ENCODE measurements at places on chromosomes 7 and 10.

DNA sequence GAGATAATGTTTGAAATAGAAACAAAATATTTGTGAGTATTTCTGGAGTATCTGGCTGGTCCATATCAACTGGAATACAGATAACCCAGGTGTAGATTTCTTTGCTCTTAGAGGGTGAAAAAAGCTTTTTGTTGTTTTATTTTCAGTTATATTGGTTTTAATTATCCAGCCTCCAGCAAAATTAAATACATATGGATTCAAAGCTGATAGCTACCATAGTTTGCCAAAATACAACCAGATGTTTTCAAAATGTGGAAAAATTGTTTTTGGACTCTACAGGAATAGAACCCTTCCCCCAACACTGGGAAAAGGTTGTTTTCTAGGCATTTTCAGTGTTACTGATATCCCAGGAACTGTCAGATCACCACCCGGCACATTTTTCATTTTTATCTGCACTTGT lies 30.1 kb downstream of the LRRC17 start:
- DNase-seq: no peak

DNA sequence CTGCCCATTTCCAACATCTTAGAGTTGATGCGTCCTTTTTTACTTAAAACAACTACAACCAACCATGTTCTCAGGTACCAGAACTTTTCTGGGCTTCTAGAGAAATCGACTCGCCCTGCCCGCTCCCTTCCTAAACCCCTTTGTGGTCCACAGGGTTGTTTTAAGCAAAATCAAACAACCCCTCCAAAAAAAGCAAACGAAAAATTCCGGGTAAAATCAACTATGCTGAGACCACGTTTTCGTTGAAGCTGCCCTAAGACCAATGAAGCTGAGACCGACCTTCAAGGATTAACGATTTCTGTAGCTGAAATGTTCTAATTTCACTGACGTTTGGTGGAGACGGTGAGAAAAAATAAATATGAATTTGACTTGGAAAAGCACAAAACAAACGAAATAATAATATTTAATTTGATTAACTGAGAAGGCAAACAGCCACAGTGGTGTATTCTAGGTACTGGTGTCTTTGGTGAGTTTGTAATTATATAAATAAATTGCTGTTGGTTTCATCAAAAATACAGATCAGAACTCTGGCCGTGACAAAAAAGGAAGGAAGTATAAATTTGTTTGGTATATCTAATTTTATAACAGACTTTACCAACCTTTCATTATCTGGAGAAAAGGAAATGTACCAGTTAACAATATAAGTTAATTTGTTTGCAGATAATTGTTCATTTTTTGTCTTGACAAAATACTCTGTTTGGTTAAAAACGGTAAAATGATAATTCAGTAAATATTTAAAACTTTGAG lies 4.7 kb upstream of the IGF2BP3 start:
- DNase-seq: no peak

- no peak for DNase-seq
Observed at GRCh38 chr7:135650831-135651573, 11.3 kb upstream of the STMP1 start.

- no peak for DNase-seq
Observed at GRCh38 chr10:11081408-11081807, 63.7 kb downstream of the CELF2 start.

- DNase-seq: no peak
Observed at GRCh38 chr7:19117091-19117869, at the start of gene TWIST1. Gene TWIST1 (minus strand): TSS chr7:19117636. CDS start chr7:19117321, 315 bp downstream.

- DNase-seq: no peak
Observed at GRCh38 chr10:78972160-78972946, 96.4 kb upstream of the ZMIZ1 start.

- no peak for DNase-seq
Observed at GRCh38 chr7:68434857-68435256, 1163.4 kb upstream of the AUTS2 start.

GRCh38 chr10:66928776-66929175 lies 2.9 kb downstream of the LRRTM3 start:
- DNase-seq: no peak

DNA sequence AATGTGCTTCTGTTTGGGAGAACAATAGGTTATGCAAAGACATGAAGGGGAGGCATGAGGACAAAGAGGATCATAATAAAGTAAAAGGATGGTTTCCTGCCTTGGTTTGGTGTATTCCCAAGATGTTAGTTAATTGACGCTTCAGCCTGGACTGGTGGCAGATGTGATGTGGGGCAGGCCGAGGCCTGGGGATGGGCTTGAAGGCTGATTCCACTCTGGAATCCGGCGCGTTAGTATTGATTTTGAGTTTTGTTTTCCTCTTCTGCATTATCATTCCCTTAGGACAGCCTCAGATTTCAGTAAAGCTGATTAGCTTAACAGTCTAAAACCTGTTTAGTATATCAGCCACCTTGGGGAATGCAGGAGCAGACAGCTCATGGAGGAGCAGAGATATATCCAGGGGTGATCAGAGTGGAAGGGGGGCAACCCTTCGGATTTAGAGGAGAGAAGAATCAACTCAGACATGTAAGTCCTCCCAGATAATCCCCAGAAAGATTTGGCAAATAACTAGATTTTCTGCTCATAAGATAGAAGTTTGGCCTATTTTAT lies 159.8 kb upstream of the MTPN start:
- DNase-seq: no peak

DNA sequence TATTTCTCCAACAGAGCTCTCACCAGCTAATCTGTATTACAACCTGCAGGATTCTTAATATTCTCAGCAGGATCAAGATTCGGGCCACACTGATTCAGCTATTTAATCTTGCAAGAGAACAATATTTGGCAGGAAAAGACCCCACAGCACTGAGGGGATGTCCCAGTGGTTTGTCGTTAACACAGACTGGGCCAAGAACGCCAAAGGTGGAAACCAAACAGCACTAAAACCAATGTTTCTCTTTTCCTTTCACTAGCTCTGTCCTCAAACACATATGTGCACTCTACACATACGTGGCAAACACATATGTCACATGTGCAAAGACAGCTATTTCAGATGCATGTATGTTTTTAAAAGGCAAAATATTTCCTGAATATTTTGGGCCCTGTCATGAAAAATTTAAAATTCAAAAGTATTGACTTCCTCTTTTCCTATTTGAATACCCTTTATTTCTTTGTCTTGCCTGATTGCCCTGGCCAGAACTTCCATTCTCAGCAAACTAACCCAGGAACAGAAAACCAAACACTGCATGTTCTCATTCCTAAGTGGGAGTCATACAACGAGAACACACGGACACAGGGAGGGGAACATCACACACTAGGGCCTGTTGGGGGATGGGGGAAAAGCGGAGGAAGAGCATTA lies 51.7 kb upstream of the NEBL start:
- DNase-seq: no peak

DNA sequence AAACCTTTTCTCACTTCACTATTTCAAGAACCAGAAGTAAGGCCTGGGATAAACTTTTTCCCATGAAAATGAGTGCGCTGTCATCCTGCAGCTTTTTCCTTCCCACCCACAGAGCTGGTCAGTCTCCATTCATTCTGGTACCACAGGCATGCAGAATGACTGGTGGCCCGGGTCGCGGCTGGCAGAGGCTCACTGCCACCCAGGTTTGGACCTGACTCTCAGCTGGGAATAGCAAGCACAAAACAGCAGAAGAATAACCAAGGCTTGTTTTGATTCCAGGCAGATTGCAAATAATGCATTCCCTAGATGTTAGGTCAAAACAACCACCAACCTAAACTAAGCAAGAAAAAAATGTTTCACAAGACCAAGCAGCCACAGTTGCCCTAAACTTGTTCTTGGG lies 190.5 kb upstream of the NRP1 start:
- no peak for DNase-seq

- DNase-seq: no peak
Observed at GRCh38 chr10:86545101-86545500, 23.5 kb upstream of the WAPL start.

- DNase-seq: no peak
Observed at GRCh38 chr10:5659702-5660528, 6.5 kb downstream of the ASB13 start.

GRCh38 chr7:122748195-122748594 lies 45.5 kb upstream of the RNF148 start:
- DNase-seq: no peak

GRCh38 chr10:104527013-104527412 lies 114.1 kb upstream of the SORCS3 start:
- DNase-seq: no peak

DNA sequence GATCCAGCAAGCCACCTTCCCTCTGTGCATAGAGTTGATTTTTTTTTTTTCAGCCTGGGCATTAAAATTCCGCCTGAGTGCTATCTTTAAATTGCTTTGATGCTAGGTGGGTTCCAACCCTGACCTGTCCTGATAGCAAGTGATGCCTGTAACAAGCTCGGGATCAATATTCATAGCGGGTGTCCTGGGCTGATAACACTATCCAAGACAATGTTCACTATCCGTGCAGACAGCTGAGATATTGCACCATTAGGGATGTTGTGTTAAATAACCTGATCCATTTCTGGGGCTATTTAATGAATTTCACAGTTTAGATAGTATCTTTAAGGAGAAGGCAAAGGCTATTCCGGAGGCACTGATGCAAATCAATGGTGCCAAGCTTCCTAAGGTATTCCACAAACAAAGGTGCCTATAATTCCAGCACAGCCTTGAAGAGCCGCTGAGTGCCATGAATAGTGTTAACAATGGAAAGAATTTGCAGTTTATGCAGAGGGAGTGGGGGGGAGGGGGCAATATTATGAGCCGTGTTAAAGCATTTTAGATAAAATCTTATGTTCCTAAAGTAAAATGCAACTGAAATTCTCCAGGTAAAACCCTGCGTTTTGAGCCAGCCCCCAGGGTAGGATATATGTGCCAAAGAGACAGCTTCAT lies 4.2 kb upstream of the NKX1-2 start:
- DNase-seq: no peak

- DNase-seq: no peak
Observed at GRCh38 chr10:44983895-44984278, 5.3 kb upstream of the DEPP1 start.

GRCh38 chr10:45353186-45353585 lies 20.8 kb upstream of the ALOX5 start:
- DNase-seq: no peak

- peak; percentile 9 for DNase-seq
Observed at GRCh38 chr7:24227068-24227467, 56.9 kb upstream of the NPY start.

DNA sequence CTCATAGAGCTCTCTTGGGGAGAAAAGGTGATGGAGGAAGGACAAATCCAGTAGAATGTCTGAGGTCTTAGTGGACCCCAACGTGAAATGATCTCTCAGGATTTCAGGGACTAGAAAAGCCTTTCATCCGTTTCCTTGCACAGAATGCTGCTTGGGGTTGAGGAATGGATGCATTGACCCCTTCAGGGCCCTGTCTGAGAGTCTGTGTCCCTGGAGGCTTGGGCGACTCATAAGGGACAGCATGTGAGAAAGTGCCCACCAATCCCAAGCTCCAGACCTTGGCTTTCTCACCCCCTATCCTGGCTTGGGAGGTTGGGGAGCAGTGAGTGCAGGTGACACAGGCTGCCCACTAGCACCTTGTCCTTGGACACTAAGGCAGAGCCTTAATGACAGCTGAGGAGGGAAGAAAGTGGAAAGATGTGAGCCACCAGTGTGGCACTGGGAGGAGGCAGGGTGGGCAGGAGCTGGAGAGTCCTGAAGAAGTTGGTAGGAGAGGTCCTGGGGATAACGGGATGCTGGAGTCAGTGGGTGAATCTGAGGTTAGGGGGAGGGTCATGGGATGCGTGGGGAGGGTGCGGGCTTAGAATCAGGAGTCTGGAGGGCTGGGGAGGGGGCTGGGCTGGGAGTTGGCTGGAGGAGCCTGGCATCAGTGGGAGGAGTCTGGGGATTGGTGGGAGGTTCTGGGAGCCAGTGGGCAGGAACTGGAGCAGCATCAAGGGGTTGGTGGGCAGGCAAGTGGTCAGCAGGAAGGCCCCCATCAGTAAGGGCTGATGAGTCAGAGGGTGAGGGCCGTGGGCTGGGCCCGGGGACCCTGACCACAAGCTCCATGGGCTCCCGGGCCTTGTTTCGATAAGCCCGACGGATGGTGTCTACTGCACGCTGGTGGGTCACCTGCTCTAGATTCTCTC lies 8.6 kb downstream of the LZTS2 start:
- no peak for DNase-seq

- DNase-seq: no peak
Observed at GRCh38 chr10:1978584-1978983, 241.3 kb upstream of the ADARB2 start.

DNA sequence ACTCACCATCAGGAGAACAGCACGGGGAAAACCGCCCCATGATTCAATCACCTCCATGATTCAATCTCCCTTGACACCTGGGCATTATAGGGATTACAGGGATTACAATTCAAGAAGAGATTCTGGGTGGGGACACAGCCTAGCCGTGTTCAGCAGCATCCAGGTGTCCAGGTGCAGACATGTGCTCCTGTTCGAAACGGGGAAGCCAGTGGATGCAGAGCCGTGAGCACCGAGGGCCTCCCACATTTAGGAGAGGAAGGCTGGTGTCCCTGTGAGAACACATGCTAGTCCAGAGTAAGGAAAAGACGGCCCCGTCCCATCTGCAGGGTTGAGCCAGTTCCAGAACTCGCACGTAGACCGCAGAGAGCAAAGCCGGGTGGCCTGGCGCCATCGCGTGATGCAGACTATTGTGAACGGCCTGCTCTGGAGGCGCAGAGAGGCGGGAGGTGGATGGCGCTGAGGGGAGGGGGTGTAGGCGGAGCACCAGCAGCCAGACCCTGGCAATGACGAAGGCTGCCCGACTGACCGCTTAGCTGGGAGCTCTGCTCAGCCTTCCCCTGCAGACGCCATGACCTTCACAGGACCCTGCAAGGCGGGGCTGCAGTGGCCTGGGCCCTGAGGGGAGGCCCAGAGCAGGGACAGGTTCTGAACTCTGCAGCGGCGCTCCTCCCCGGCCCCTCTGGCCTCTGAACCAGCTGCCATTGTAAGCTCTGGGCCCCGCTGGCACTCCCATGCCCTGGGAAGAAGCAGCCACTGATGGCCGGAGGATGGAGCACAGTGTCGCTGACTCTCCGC lies 141.6 kb upstream of the TCERG1L start:
- no peak for DNase-seq

GRCh38 chr7:1713502-1714484 lies 43.7 kb downstream of the ELFN1 start:
- DNase-seq: no peak

DNA sequence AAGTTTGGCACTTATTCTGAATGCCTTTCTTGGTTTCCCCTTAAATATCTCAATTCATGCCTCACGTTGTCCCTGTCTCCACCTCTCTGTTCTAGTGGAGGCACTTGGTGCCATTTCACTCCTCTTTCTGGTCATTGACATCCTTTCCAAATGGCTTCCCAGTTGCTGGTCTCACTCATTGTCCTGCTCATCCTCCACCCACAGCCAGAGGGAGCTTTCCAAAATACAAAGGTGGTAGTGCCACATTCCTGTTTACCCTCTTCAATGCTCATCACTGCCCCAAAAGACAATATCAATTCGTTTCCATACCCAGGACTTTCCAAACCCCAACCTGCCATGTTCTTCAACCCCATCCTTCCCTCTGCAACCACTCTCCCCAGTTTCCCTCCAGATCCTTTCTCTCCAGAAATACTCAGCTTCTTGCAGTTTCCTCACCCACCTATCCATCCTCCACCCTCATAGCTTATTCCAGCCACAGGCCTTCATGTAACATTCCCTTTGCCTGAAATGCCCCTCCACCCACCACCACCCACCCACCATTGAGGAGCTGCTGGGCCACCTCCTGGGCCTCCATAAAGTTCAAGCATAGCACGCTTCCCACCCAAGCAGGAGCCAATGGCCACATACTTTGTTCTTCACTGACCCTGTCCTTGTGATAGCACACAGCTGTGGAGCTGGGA lies 63.1 kb upstream of the ADRB1 start:
- no peak for DNase-seq

All from GM12878 (cell line).